ENCODE measurements at places on chromosomes 7 and 10.
A peak's percentile ranks its signal among the peaks of the same experiment; 100 is the strongest.

- no peak for DNase-seq
Measured at GRCh38 chr10:116712989-116713543, 29.3 kb downstream of the HSPA12A start.

DNA sequence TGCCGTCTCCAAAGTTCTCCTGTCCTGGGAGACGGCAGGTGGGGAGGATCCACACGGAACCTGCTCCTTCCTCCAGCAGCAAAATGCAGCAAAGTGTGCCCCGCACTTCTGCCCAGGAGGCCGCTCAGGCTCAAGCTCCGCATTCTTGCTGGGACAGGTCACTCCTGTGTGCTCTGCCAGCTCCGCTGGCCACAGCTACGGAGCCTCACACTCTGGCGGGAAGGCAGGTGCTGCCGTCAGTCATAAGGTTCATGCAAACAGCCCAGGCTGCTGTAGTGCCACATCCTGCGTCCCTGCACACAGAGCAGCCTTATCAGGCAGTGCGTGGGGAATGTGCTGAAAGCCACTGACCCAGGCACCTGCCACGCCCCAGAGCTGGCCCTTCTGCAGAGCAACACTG is 22.4 kb downstream of the ADGRA1 start:
- no peak for DNase-seq

DNA sequence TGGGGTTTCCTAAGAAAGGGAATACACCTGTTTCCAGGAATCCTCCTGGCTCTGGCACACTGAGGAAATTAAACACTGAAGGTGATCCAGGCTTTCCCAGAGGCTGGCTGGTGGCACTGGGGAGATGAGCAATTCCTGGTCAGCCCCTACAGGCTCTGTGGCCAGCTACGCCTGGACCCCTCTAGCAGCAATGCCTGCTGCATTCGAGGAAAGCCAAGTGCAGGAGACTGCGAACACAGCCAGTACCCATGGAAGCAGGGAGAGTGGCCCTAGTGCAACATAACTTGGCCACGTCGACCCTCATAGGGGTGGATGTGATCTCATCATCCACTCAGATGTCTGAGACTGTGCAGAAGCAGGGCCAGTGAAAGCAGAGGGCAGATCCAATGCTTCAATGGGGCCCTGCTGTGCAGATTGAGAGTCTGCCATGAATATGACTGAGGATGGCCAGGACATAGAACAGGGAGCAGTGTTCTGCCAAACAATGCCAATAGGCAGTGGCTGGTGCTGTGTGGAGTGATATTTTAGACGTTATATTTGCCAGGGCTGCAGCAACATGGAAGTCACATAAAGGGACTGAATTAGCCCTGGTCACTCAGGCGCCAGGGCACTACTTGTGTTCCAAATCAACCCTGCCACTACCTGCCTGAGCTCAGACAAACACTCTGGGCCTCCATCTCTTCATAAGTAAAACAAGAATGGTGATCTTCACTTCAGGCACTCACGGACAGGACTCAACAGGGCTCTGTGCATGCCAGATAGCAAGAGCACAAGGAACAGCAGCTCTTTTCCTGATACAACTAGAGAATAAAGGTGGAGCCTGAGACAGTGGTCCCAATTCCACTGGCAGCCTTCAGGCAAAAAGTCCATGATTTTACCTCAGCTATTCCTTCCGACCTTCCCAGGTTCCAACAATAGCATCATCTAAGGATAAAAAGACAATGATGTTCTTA is 2.4 kb downstream of the ZNF488 start:
- no peak for DNase-seq

- peak; percentile 94 for DNase-seq
Measured at GRCh38 chr7:131431289-131431688, 103.6 kb downstream of the MKLN1 start.

GRCh38 chr10:114654822-114655575 is 3.1 kb downstream of the ABLIM1 start:
- DNase-seq = no peak

GRCh38 chr10:56231436-56231835 is 129.6 kb downstream of the ZWINT start:
- DNase-seq = no peak

DNA sequence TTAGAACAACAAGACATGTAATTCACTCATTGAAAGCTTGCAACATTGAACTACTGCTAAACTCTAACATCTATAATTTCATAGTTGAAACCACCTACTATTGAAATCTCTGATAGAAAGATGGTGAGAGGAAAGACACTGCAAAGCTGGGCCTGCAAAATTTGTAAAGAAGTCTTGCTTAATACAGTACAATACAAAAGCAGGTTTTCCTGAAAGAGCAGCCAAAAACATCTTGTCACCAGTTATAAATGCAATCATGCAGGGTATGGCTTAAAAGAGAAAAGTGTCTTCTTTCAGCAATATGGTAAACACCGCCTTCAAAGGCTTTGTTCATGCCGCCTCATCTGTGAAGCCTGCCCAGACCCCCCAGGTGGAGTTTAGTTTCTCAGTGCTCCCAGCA is 109.2 kb downstream of the ANK3 start:
- DNase-seq = no peak

DNA sequence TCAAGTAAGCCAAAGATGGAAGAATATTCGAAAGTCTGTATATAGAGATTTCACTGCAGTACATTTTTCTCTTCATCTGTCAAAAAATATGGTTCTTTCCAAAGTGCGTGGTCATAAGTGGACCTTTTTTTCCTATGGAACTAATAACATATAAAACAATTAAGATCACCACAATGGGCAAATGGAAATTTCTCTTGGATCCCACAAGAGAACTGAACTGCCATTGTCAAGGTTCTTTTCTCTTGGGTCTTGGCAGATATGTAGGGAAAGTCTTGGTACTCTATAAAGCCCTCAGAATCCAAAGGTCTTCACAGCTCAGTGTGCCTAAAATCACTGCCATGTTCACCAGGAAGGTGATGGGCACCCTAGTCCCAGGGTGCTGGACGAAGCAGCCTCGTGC is at the start of gene OR6B1:
TSS of gene OR6B1 (plus strand) at position 301 of the 400 bp plus-strand sequence. CDS start 3,677 bp downstream, outside the sequence.
- no peak for DNase-seq

DNA sequence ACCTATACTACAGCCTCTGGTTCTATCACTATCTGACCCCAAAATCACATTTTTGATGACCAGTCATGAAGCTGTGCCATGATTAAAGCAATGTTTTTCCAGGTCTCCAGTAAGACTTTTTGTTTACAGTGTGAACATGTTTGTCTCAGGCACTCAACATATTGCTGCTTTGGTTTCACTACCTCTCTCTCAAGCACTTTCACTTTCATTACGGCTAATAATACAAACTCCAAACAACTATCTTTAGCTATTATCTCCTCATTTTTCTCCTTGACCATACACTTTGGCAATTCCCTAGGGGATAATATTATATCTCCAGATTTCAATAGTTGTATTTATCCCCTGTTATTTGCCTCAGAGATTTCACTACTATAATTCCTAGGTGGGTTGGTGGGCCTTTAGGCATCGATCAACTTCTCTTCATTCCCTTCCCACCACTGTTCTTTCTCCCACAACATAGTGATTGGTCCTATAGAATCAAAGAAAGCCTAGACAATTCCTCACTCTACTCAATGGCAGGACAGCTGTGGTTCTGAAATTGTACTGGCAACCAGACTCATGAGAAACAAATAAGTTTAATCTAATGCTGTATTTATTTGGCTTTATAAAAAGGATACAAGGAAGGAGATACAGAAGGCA is 261.4 kb upstream of the ZWINT start:
- no peak for DNase-seq

DNA sequence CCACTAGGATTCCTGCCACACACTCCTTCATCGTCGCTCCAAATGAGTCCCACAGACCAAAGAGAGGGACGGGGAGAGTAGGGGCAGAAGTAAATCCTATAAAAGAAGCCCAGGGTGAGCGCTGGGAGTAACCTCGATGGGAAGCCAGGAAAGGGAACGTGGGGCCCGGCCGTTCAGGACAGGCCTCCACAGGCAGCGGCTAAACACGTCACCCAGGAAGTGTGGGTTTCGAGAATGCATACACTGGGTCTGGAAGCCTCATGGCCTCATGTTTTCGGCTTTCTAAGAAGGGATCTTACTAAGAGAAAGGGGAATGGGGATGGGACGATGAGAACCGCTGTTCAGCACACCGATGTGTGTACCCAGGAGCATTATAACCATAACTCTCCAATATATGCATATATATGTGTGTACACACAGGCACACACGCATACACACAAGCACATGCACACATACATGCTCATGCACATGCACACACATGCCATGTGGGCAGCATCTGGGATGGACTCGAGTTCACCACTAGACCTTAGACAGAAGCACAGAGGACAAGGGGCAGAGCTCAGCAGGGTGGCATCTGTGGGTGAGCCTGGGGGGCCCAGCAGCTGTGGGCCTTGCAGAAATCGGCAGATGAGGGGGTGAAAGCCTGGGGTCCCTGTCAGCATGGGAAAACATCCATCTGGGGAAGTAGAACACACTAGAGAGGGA is 14.8 kb upstream of the CNPY1 start:
- DNase-seq = no peak

- DNase-seq = no peak
Measured at GRCh38 chr7:127539116-127539515, 46.3 kb downstream of the GCC1 start.

DNA sequence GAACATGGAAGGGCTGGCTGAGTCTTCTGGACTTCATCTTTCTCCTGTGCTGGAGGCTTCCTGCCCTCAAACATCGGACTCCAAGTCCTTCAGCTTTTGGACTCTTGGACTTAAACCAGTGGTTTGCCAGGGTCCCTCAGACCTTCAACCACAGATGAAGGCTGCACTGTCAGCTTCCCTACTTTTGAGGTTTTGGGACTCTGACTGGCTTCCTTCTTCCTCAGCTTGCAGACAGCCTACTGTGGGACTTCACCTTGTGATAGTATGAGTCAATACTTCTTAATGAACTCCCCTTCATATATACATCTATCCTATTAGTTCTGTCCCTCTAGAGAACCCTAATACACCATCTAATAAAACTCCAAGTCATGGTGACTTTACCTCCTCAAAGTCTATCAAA is 4.0 kb upstream of the CLEC5A start:
- no peak for DNase-seq

GRCh38 chr10:71349406-71349805 is 30.3 kb downstream of the SLC29A3 start:
- DNase-seq = no peak

DNA sequence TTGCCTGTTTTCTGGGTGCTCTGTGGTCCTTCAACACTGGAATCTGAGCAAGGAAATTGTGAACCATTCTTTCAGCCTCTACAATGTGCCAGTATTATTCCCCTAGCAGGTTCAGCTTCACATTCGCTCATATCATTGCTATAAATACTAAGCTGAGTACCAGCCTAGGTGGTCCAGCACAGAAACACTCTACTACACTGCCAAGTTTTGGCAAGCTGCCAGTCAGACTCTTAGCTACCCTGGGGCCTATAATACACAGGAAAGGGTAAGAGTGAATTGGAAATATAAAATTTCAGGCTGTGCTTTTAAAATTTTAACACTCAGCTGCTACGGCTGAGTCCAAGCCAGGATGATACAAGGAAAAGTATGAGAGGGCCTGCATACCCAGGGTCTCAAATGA is 49.9 kb upstream of the PPP1R3A start:
- DNase-seq = no peak

- DNase-seq = no peak
Measured at GRCh38 chr10:72255977-72256729, 17.6 kb upstream of the DDIT4 start.

GRCh38 chr7:794671-795329 is 37.5 kb upstream of the SUN1 start:
- DNase-seq = no peak

DNA sequence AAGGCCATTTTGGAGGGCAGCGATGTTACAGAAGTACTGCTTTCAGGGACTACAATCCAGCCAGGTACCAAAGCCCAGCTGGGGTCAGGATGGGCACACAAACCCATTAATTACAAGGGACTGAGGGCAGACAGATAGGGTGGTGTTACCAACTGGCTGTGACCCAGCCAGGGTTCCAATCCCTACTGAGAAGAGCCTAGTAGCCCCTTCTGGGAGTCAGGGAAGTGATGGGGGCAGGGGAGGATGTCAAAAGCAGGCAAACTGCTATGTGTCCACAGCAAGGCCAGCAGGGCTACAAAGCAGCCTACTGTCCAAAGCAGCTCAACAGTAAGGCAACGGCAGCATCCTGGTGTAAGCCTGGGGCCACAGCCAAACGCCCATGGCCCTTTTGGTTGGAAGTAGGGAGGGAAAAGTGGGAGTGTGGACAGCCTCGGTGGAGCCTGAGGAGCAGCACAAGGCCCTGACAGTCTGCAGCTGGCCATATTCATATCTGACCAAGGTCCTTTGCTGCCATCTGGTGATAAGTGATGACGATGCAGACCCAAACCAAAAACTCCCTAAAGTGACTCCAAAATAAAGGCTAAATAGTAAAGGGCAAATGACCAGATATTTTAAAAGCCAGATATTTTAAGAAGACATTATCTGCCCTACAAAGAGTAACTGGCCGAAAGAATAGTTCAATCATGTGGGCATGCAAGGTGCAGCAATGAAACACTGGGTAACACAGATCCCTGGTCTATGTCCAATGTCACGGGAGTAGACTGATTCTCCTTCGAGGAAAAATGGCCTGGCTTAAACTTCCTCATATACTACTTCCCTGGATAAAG is 56.9 kb downstream of the XPNPEP1 start:
- DNase-seq = peak; percentile 12

DNA sequence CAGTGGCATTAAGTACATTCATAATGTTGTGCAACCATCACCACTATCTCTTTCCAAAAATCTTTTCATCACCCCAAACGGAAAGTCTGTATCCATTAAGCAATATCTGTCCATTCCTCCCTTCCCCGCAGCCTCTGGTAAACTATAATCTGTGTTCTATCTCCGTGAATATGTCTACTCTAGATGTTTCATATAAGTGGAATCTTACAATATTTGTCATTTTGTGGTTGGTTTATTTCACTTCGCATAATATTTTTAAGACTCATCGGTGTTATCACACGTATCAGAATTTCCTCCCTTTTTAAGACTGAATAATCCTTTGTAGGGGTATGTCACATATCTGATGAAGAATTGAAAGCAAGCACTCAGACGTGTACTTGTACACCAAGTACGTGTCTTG is 86.0 kb upstream of the FGFR2 start:
- DNase-seq = no peak

- DNase-seq = no peak
Measured at GRCh38 chr10:24465891-24466818, 257.2 kb downstream of the KIAA1217 start.

DNA sequence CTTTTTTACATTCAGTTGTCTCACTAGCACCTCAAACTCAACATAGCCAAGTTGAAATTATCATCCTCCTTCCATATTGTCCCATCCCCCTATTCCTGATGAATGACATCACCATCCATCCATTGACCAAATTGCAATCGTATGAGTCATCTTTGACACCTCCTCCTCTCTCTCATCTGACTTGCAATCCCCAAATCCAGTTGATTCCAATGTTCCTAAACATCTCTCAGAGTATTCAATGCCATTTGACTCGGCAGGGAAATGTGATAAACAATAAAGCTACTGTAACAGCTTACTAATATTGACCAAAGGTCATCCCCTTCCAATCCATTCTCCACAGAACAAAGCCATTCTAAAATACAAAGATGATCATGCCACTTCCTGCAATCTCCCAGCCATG is 1047.8 kb downstream of the NRG3 start:
- DNase-seq = no peak

- no peak for DNase-seq
Measured at GRCh38 chr7:22435105-22435504, 64.9 kb downstream of the STEAP1B start.

All from SHP77 (cell line).